ENCODE measurements at places on chromosomes 5 and 9.
A peak's percentile ranks its signal among the peaks of the same experiment; 100 is the strongest.

- DNase-seq: no peak
Observed at GRCh38 chr5:20029266-20029665, 41.3 kb upstream of the CDH18 start.

DNA sequence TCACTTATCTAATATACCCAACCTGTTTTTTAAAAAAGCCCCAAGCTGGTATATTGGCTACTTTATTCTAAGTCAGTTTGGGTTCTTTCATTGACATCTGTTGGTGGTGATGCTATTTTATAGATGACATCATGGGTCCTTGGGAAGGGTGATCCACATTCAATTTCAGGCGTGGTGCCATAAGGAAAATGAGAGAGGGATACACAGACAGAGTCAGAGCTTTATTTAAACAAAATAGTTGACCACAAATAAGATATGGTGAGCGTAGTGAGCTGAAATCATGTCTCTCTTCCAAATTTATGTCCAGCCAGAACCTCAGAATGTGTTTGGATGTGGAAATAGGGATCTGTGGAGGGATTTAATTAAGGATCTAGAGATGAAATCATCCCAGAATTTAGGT lies 302.4 kb downstream of the MAT2B start:
- no peak for DNase-seq

DNA sequence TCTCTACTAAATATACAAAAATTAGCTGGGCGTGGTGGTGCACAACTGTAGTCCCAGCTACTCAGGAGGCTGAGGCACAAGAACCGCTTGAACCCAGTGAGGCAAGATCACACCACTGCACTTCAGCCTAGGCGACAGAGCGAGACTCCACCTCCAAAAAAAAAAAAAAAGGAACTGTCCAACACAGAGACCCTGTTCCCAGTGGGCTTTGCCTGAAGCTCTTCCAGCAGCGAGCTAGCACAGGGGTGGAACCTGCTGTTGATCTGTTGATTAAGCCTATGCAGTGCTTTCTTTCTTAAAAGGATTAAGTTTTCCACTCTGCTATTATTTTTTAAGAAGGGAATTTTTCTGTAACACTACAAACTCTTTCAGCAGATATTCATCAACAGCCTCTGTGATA lies 171.0 kb upstream of the TUT7 start:
- DNase-seq: no peak

GRCh38 chr9:6788162-6789016 lies 30.6 kb downstream of the KDM4C start:
- no peak for DNase-seq

GRCh38 chr5:17189381-17190036 lies 27.9 kb upstream of the BASP1 start:
- DNase-seq: peak; percentile 23

DNA sequence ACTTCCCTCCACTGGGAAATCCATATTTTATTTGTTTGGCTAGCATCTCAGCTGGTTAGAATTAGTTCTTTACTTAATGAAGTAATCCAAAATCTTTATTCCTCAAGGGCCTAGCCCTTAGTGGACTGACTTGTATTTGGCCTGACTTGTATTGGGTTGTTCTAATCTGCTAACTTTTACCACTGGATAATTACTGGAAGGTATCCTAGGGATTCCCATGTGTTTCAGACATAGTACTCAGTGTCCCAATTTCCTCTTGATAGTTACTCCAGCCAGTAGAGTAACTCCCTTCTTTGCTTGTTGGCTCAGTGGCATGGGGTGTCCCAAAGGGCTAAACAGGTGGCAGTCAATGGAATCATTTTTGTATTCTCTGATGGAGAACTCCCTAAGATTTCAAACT lies 156.0 kb downstream of the DCP2 start:
- no peak for DNase-seq

DNA sequence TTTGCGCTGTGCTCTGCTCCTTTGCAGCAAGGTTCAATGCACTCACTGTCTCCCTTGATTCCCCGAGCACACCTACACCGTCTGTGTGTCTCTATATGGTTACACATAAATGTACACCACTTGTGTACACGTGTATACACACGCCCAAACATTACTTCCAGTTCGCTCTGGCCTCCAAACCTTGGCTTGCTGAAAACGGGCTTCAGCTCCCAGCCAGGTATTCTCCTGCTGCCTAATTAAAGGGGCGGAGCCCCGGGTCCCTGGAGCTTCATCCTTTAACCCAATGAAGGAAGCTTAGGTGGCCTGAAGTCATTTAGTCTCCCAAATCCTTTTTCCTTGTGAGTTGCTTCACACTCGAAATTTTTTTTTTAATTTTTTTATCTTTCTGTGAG lies 4.6 kb downstream of the ISL1 start:
- DNase-seq: no peak

DNA sequence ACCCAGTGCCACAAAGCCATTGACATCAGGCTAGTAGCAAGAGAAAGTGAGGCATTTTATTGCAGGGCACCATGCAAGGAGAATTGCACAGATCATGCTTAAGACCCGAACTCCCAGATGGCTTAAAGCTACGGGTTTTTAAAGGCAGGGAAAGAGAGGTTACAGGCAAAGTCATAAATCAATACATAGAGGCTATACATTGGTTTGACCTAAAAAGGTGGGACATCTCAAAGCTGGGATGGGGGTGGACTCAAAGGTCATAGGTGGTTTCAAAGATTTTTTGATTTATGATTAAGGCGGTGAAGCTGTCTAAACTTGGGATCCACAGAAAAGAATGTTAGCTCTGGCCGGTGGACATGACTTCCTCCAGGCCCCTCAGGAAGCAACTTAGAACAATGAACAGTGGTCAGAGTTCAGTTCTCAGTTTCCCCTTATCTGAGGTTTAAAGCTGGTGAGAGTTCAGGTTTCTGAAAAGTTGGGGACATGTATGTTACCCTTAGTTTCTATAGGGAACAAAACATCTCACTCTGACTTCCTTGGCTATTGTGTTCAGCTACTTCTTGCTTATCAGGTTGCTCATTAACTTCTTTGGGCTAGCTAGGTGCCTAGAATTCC lies 6.0 kb upstream of the RBM22 start:
- DNase-seq: no peak

GRCh38 chr5:53233645-53234405 lies 124.3 kb upstream of the MOCS2 start:
- DNase-seq: no peak

GRCh38 chr5:50717651-50718050 lies 51.2 kb downstream of the PARP8 start:
- DNase-seq: no peak

DNA sequence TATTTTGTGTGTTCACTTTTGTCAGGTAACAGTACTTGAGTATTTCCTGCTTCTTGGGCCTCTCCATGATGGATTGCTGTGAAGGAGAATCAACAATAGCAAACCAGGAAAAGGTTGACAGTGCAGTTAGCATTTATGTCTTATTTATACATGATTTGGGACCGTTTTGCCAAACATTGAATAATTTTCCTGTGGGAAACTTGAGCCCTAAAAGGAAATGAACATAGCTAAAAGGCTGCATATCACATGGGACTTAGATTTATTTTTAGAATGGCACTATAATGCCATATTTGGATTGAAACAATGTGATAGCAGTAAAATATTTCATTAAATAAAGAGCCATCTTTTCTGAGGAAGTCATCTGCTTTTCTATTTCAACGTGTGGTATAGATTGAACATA lies 15.3 kb downstream of the GPR21 start:
- DNase-seq: no peak

Measured in CD4-positive, CD25-positive, alpha-beta regulatory T cell (primary cell).